Upper lobe of right lung (tissue), 1 donor: ENCODE measurements at places on chromosomes 12 and 14.

DNA sequence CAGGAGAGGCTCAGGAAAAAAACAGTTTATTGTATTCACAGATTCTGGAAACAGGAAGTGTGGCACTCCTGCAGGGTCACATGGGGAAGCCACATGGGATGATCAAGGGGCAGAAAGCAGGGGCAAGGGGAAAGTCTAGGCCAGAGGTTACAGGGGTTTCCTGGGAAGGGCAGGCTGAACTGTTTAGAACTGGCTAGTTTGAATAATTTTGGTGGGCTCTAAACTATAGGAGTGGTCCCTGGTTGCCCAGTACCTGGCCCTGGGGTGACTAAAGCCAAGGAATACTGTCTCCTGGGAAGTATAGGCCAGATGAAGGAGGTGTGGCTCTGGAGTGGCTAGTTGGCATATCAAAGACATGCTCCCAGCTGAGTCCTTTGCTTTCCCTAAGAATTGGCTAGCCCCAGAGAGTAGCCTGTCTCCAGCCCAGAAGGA, 169.2 kb downstream of the SLC41A2 start:
- no peaks in the 10 kb centered on the region for H3K4me1 ChIP-seq
- no peak overlapping the region for H3K4me3 ChIP-seq
- no peaks in the 10 kb centered on the region for H3K36me3 ChIP-seq
- no peak for DNase-seq
- no peaks in the 10 kb centered on the region for H3K27me3 ChIP-seq
- no peak overlapping the region for H3K27ac ChIP-seq

- H3K27me3 ChIP-seq: no peaks in the 10 kb centered on the region
- no peak overlapping the region for H3K4me3 ChIP-seq
- H3K4me1 ChIP-seq: no peaks in the 10 kb centered on the region
- H3K36me3 ChIP-seq: no peaks in the 10 kb centered on the region
Observed at GRCh38 chr12:89069431-89069830, 282.9 kb downstream of the DUSP6 start.

- peaks cover 13% of the 10 kb centered on the region for H3K4me1 ChIP-seq
- H3K27me3 ChIP-seq: no peaks in the 10 kb centered on the region
- no peak overlapping the region for H3K4me3 ChIP-seq
Observed at GRCh38 chr12:12007001-12007712, 63.6 kb upstream of the BCL2L14 start.

- H3K27me3 ChIP-seq: no peaks in the 10 kb centered on the region
- H3K4me3 ChIP-seq: no peak overlapping the region
Observed at GRCh38 chr12:67929384-67929772, 59.9 kb upstream of the IFNG-AS1 start.

DNA sequence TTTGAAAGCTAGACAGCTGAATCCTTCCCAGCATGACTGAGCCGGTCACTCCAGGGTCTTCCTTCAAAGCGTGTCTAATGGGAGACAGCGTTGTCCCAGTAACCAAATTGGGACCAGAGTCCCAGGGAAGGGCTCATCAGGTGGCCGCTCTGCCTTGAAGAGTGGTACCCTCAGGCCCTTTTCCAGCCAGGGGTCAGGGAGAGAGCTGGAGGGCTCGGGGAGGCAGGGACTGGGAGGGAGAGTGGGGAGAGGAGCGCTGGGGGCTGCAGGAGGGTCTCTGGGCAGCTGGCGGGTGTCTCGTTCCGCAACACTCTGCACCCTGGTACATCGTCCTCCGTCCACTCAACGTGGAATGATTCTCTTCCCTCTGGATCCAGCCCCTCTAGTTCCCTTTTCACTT, 1.6 kb upstream of the RTL1 start:
- H3K4me1 ChIP-seq: peaks cover 3% of the 10 kb centered on the region
- H3K27me3 ChIP-seq: peaks cover 50% of the 10 kb centered on the region
- no peak overlapping the region for H3K27ac ChIP-seq
- no peak overlapping the region for H3K4me3 ChIP-seq
- no peaks in the 10 kb centered on the region for H3K36me3 ChIP-seq

DNA sequence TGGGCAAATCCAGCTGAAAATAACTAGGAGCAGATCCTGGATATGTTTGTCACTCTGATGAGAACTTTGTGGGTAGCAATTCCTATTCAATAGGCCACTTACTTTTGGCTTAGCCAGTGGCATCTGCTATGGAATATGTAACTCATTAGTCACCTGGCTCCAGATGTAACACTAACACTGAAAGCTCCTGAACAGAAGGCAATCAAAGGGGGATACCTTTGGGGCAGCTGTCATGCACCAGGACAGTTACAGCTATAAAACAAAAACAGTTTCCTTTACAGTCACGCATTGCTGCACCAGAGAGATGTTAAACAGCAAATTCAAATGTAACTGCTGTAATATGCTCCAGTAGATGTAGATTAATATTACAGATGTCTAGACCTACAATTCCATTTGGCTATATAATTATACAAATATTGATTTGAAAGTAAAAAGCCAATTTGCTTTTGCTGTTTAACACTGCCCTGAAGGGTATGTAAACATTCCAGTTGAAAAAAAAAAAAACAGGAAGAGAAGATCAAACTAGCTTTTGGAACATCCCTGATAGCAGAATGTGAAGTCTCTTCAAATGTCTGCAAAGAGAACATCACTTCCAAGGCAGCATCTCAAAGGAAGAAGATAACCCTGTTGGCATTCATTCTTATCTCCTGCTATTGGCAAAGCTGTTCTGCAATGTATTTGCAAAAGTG, 18.4 kb downstream of the RACGAP1 start:
- no peak overlapping the region for H3K27ac ChIP-seq
- no peaks in the 10 kb centered on the region for H3K27me3 ChIP-seq
- H3K36me3 ChIP-seq: no peaks in the 10 kb centered on the region
- no peak overlapping the region for H3K4me3 ChIP-seq
- H3K4me1 ChIP-seq: peaks cover 6% of the 10 kb centered on the region
